Fibroblast of lung (primary cell): ENCODE measurements at places on chromosomes 1 and 21.
A peak's percentile ranks its signal among the peaks of the same experiment; 100 is the strongest.

DNA sequence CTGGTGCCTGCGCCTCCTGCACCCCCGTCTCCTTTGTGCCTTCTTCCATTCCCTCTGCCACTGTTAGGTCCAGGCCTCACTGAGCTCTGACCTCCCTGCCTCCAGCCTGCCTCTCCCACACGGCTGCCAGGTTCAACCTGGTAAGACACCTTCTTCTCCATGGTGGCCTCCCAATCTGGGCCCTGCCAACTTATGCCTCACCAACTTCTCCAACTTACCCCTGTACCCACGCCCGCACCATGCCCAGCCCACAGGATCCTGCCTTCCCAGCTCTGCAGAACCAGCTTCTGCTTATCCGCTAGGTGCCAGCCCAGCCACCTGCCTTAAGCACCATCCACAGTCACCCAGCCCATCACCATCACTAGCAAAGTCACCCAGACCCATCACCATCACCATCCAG is 37.2 kb downstream of the PDE9A start:
- DNase-seq, result no peak

- DNase-seq, result no peak
Measured at GRCh38 chr1:190699165-190699564, 221.5 kb upstream of the BRINP3 start.

DNA sequence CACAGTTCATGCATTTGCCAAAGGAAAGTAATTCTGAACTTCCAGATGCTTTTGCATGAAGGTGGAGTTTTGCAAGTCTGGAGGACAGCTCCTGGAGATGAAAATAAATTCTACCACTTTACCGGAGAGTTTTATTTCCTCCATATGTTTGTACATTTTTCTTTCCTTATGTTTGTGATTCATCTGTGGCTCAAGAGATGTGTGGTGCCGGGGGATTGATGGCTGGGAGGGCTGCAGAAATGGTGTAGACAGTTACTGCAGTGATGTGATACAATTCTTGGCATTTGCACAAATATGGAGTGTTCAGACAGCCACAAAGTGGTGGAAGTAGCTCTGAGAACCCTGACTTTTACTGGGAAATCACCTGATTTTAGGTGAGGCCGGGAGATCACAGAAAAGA is 58.5 kb upstream of the ASB17 start:
- DNase-seq, result no peak

DNA sequence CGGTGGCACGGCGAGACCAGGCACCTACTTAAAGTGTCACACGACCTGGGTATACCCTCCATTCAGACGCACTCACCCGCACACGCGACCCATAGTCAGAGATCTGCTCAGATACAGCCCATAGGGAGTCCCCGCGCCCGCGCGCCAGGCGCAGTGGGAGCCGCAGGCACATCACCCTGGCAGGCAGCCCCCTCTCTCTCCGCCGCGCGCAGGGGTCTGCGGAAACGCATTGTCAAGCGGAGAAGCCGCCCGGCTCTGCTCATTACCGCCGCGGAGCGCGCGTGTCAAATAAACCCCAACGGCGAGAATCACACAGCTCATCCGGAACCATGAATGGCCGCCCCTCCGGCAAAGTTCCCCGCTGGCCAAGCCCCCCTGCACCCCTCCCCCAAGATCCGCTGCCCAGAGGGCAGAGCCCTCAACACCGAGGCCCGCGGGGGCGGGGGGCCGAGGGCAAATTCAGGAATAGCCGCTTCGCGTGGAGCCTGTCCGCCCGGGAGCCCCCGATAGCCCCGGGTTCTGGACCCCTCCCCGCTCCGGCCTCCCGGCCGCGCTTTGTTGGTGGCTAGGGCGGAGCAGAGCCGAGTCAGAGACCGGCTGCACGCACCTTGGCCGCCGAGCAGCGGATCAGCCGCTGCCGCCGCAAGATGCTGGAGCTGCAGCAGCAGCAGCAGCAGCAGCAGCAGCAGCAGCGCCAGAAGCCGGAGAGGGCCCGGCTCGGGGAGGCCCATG is 522 bp downstream of the LRP8 start:
- DNase-seq, result no peak

DNA sequence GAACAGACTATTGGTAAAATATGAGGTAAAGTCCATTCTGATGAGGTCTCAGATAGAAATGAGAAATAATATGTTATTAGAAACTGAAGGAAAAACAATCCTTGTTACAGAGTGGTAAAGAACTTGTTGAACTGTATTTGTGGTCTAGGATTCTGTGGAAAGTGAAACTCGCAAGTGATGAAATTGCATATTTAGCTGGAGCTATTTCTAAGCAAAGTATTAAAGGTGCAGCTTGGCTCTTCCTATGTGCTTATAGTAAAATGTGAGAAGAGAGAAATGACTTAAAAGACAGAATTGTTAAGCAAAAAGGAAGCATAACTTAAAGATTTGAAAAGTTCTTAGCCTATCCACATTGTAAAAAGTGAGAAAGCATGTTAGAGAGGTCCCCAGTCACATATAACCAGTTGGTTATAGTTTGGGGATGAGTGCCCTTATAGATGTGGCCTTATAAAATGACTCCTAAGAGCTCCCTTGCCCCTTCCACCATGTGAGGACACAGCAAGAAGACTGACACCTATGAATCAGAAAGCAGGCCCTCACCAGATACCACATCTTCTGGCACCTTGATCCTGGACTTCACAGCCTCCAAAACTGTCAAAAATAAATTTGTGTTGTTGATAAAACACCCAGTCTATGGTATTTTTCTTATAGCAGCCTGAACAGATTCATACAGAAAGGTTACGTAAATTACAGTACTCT is 24.8 kb downstream of the PHTF1 start:
- no peak for DNase-seq

GRCh38 chr1:231396643-231397042 is 25.4 kb downstream of the EGLN1 start:
- DNase-seq, result no peak

DNA sequence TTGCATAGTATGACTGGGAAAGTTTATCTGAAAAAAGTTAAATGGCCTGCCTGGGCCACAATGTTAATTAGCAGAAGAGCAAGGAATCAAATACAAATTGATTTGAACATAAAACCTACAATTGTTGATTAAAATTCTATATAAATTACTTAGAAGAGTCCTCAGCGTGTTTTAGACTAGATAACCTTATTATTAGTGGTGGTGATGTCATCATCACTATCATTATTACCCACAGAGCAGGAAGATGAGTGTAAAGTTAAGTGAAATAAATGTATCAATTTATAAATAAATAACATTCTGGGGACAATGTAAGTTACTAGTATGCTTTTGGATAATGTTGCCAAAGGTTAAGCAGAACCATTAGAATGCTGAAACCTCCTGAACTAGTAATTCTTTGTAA is 46.1 kb downstream of the RBM11 start:
- no peak for DNase-seq

- DNase-seq, result peak; percentile 70
Measured at GRCh38 chr1:99544328-99544727, 101.6 kb upstream of the PALMD start.

- DNase-seq, result no peak
Measured at GRCh38 chr1:22674410-22674749, 21.3 kb downstream of the C1QB start.

DNA sequence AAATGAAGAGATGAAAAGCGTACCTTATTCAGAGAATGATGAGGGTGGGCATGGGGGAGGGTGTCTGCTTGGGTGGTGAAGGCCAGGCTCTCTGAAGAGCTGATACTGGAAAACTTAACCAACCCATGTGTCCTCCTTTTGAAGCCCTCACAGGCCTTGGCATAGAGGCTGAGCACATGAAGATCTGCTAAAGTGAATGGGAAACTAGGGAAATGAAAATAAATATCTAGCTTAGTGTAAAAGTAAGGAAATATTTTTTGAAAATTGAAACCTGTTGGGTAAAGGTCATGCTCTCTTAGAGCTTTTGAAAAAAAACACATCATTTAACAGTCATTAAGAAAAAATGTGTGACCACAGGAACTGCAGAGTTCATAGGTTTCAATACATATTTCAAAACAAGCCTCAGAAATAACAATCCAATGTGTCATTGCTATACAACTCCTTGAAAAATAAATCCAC is 40.5 kb upstream of the RALGPS2 start:
- peak; percentile 94 for DNase-seq

- no peak for DNase-seq
Measured at GRCh38 chr1:174296309-174296708, 137.0 kb downstream of the RABGAP1L start.

GRCh38 chr1:197485790-197486189 is 217.7 kb downstream of the CRB1 start:
- no peak for DNase-seq
